ENCODE measurements at places on chromosomes 2 and 18.

GRCh38 chr2:10441948-10442347 lies 6.2 kb downstream of the ODC1 start:
- peak; percentile 79 for ATAC-seq

DNA sequence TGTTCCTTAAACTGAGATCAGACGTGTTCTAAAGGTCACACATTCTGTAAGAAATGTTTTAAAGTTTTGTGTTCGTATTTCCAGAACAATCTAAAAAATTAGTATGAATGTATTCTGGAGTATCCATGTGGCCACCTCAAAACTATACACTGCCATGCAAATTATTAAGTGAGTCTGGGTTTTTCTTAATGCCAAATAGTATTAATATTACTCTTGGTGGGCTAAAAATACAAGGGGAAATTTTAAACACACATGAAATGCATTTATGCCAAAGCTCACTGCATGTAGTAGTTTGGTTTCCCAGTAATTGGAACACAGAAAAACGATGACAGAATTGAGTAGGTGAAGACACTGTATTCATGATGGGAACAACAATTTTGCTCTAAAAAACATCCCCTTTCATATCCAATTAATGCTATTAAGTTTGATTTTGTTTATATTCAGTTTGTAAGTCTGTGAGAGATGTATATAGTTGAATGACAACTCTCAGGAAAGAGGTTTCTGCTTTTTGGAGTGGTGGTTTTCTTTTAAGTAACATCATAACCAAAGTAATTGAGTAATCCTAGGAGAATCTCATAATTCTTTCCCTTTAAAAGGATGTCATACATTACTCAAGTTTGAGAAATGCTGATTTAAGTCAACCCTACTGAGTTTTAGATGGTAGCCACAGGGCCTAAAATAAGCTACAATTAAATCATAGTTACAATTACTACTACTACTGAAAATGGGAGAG lies 75.7 kb upstream of the CDCA7 start:
- ATAC-seq = no peak

DNA sequence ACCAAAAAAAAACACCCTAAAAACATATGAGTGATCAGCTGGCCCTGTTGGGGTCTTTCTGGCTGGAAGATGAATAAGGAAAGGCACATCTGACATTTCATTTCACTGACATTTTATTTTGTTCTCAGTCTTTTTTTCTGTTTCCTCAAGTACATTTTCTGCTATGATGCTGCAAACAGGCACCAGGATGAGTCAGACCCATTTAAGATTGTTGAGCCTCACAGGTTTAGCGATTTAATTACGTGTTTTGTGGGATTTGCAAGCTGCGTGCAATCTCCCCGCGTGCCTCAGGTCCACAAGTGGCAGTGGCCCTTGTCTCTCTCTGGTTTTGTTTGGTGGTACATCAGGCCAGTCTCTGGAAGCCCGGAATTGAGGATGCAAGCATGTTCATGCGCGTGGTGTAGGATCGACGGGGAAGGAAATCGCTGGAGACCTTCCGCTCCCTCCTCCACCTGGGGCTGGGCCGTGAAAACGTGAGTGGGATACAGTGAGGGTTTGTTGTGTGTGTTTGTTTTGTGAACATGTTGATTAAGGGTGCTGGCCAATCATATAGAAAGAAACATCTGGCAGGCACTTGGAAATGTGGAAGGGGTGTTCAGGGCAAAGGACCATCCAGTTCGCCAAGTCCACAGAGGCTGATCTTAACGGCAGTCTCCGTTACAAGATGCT lies 120.2 kb upstream of the ZNF516 start:
- no peak for ATAC-seq

DNA sequence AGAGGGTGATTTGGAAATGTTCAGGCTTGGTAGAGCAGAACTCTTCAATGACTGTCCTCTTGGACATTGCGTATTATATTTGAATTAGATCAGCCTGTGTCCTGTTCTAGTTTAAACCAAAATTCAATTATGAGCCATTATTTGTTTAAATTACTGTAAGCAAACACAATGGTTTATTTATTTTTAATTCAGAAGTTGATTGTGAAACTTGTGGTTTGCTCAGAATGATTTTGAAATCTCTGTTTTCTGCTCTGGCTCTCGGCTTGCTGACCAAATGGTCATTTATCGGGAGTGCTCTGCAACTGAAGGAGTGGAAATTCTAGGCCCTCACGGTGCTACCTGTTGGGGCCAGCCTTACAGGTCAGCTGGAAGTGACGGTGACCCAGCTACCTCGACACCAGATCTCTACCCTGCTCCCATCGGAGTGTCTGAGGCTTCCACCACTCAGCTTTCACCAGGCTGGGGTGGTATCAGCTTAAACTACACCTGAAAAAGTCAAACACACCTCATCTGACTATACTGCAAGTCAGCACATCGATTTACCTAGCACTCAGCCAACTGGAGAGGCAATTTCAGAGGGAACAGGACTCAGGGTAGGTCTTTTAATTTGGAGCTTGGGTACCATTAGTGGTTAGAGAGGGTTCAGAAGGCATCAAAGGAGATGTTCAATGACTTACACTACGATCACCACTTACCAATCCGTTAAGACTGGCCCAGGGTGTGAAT lies 36.8 kb upstream of the GPD2 start:
- no peak for ATAC-seq

GRCh38 chr18:70188113-70188512 lies 17.4 kb downstream of the RTTN start:
- no peak for ATAC-seq

DNA sequence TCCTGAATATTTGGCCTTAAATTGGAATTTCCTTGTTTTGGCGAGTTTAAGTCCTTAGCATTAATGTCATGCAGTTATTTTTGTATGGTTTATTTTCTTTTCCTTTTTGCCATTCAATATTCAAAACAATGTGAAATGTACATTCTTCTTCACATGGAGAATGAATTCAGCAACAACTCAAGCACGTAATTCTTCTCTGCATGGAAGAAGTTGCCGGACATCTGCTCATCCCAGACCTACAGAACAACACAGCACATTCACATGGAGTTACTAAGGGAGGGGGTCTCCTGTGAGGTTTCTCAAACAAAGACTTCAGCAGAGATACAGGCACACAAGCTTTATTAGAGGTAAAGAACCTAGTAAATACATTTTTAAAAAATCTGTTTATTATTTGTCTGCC lies 236.8 kb downstream of the SATB2 start:
- ATAC-seq = no peak

DNA sequence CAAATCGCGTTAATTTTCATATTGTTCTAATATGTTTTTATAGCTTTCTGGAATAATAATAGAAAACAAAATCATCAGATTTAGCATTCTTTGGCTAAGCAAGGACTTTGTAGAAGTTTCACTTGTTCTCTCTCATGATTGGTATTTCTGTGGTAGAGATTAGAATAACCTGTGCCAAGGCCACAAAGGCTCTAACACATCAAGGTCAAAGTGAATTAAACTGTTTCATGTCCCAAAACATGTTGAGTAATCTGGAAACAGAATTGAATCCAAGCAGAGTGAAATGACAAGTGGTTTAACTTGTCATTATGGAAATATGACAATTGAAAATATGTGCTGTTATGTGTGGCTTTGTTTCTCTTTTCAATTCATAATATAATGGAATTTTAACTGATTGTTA lies 617.4 kb downstream of the CCDC85A start:
- no peak for ATAC-seq

- ATAC-seq = no peak
Observed at GRCh38 chr2:8453904-8454302, 228.0 kb upstream of the ID2 start.

GRCh38 chr2:171963198-171963597 lies 36.6 kb upstream of the METAP1D start:
- ATAC-seq = no peak

- no peak for ATAC-seq
Observed at GRCh38 chr2:112793449-112793978, 9.2 kb upstream of the IL1A start.

DNA sequence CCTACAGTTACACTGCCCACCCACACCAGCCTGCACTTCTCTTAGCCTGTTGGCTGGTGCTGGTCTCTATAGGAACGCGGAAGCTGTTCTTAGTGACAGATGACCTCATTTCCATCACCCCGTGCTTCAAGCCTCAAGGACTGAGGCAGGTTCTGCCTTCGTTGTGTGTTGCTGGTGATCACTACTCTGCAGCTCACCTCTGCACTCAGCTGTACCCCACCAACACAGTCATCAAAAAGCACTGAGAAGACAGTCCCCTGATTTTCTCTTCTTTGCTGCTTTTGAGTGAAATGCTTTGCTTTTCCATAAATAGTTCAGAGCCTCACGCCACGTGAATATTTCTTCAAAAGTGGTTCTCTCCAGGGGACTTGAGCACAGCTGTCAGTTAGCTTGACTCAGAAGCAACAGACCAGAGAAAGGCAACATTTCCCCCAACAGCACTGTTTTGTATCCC lies 225.7 kb upstream of the CCDC150 start:
- ATAC-seq = peak; percentile 99

GRCh38 chr2:55365303-55365702 lies 54.4 kb downstream of the CCDC88A start:
- no peak for ATAC-seq

GRCh38 chr2:156157670-156158069 lies 174.9 kb downstream of the NR4A2 start:
- ATAC-seq = peak; percentile 92

DNA sequence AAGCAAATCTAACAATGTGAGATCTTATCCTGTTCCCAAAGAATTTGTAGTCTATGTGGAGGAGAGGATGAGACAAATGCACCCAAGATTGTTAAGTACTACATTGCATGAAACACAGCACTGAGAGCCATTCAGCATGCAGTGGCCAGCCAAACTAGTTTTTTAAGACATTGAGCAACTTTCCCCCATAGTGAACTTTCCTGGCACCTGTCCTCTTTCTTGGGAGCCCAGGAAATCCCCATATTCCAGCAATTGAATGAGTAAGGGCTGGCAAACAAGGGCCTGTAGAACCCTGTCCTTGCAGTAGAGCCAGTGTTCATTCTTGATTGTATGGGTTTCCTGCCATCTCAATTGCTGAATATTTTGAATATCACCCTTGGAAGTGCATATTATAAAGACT lies 58.8 kb upstream of the FIGN start:
- no peak for ATAC-seq

DNA sequence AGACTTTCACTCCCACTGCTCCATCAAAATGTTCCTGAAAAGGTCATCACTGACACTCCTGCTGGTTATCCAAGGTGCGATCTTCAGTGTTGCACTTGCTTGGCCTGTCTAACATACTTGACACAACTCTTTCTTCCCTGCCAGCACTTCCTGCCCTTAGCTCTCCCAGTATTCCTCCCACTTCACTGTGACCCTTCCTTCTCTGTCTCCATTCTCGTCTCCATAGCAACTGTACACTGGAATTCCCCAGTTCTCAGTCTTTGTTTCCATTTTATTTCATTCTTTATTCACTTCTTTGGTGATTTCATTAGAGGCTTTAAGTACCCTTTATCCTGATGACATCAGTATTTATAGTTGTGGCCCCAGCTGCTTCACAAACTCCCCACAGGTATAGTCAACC lies 333.0 kb downstream of the IRS1 start:
- peak; percentile 42 for ATAC-seq

DNA sequence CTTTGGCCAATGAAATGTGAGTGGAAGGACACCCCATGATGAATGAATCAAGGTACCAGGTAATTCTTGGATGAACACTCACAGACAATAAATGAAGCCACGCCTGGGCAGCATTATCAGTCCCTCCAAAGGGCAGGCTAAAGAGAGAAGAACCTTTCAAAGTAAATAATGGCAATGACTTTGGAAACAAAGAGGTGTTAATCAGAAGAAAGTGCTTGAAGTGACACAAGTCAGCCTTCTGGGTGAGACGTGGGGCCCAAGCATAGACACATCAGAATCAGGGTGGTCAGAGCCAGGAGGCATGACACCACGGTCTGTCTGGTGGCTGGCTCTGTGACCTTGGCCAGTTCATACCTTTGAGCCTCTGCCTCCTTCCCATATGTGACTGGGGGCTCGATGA lies 103.3 kb downstream of the POLR1A start:
- no peak for ATAC-seq

- ATAC-seq = no peak
Observed at GRCh38 chr2:38192046-38192445, 116.1 kb upstream of the CYP1B1 start.

DNA sequence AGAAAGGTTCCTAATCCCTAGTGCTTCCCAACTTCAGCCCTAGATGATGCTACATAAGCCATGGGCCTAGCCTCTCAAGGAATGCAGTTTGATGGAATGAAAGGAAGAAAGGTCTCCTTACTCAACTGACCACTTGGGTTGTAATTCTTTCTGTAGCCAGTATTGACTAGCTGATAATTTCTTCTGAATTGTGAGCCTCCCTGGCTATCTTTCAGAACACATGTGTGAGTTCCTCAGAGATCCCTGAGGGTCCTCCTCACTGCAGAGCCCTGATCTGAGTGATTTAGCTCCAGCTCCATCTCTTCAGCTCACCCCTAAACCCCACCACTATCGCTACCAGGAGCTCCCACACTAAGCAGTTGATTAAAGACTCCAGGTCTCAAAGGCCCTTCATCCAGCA lies 31.5 kb downstream of the CFAP210 start:
- ATAC-seq = no peak

DNA sequence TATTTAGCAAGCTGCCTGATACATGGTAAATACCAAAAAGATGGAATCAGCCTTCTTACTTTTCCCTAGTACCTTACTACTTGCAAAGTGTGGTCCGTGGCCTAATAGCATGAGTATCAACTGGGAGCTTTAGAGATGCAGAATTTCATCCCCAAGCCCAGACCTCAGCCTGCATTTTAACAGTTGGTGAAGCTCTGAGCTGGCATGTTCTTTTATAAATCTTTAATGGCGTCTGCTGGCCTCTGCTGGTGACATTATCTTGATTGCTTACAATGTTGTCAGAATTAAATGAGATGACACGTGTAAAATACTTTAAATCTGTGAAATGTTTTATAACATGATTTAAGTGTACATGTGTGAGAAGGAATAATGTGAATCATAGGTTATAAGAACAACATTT lies 115.1 kb upstream of the NOSTRIN start:
- ATAC-seq = no peak

- ATAC-seq = no peak
Observed at GRCh38 chr2:49004036-49004626, 150.2 kb downstream of the FSHR start.

DNA sequence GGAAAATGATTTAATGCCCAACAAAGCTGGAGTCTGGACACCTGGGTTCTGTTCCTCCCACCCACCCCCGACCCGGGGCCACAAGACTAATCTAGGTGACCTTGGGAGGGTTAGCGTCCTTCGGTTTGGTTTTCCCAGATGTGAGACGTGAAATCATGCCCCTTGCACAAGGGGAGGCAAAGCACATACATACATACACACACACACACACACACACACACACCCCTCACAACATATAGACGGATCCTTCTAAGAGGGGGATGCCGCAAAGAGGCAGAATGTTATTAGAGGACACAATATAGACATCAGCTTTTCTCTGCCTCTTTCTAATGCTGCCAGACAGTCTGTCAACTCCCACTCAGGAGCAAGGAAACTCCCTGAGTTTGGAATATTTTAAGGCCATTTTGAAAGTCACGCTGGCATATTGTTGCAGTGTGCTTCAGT lies 616 bp upstream of the RBMS1 start:
- ATAC-seq = no peak

GRCh38 chr2:142877216-142877838 lies at the start of gene KYNU:
Gene KYNU, plus strand, starts transcription at chr2:142877664. Its CDS starts 7,704 bp downstream, at chr2:142885368.
- no peak for ATAC-seq
